ENCODE measurements at places on chromosomes 12 and 14.

DNA sequence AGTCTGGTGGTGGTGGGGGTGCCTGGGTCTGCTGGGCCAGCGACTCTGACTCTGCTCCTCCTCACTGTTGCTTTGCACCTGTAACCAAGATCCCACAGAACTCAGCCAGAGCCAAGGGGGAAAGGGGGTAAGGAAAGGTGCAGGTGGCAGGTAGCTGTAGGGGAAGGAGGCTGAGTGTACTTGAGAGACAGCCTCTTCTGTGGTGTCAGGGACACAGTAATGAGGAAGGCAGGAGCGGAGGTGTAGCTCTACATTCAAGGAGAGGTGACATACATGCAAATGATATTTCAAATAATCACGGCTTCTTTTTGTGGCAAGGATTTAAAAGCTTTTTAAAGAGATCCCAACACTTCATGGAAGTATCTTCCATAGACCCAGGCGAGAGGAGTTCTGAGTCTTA, 23.4 kb downstream of the TESPA1 start:
- H3K27me3 ChIP-seq, result no peaks in the 10 kb centered on the region
- no peak overlapping the region for H3K4me3 ChIP-seq
- H3K27ac ChIP-seq, result no peak overlapping the region
- H3K36me3 ChIP-seq, result no peaks in the 10 kb centered on the region
- H3K4me1 ChIP-seq, result no peaks in the 10 kb centered on the region

DNA sequence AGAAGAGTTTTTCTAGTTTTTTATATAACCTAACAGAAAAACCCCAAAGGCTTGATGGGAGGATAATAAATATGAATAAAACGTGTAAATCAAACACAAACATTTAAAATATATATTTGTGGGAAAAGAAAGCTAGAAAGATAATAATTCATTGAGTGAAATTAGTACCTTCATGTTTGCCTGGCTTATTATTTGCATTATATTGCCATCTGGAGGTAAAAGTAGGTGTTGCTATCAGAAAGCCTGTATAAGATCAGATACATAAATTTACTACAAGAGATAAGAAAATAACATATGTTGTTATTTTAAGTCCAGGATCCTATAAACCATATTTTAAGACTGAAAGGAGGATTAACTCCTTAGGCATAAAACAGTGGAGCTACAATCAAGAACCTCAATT, 77.7 kb downstream of the NTS start:
- DNase-seq, result no peak
- no peaks in the 10 kb centered on the region for H3K27me3 ChIP-seq
- H3K4me1 ChIP-seq, result no peaks in the 10 kb centered on the region
- H3K27ac ChIP-seq, result no peak overlapping the region
- no peaks in the 10 kb centered on the region for H3K36me3 ChIP-seq
- no peak overlapping the region for H3K4me3 ChIP-seq

GRCh38 chr14:78448164-78449094, 278.3 kb downstream of the NRXN3 start:
- H3K4me3 ChIP-seq, result no peak overlapping the region
- peak; percentile 69 for DNase-seq
- H3K36me3 ChIP-seq, result no peaks in the 10 kb centered on the region
- no peak overlapping the region for H3K27ac ChIP-seq

DNA sequence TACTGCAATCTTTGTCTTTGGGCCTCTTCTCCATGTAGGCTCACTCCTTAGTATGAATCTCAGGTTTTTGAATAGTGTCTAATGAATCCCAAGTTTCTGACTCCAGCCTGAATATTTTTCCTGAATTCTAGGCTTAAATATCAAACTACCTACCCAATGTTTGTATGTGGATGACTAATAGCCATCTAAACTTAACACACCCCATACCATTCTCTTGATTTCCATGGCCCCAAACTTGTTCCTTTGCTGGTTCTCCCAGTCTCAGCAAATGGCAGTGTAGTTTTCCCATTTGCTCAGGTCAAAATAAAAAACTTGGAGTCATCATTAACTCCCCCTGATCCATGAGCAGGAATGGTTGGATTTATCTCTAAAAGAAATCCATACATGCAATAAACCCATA, 18.8 kb upstream of the SDR39U1 start:
- H3K27ac ChIP-seq, result no peak overlapping the region
- no peaks in the 10 kb centered on the region for H3K36me3 ChIP-seq
- H3K4me1 ChIP-seq, result no peaks in the 10 kb centered on the region

DNA sequence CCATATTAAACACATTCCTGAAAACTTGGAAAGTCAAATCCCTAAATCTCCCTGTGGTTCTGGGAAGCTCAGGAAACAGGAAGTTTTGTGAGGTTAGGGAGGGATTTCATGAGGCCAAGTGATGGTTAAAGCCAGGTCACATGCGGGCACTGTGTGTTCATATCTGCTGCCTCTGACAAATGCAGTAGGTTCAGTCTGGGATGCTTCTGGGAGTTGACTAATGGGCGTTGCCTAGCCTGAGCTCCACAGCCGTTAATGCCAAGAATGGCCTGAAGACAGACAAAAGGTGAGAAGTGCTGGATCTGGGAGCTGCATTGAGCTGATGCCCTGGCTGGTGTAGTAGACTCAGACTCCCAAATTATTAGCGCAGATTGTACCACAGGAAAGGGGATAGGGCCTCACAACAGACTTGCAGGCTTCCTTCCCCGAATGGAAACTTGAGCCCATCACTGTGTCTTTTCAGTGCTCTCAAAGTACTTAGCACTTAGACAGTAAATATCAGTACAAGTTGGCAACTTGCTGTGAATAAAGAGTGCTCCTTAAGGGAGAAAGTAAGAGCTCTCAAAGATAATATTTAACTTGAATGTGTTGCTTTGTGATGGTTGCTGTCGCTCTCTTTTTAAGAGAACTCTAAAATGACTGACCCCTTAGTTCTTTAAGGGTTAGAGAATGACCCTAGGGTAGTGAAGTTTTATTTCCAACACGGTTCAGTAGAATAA, 17.3 kb downstream of the GSG1 start:
- 0 out of 3 replicates have a peak, but pooled peaks cover 2% of the 10 kb centered on the region for H3K27me3 ChIP-seq
- no peaks in the 10 kb centered on the region for H3K4me1 ChIP-seq
- DNase-seq, result no peak
- no peak overlapping the region for H3K4me3 ChIP-seq
- no peak overlapping the region for H3K27ac ChIP-seq

- no peak overlapping the region for H3K4me3 ChIP-seq
- no peak for DNase-seq
- H3K4me1 ChIP-seq, result no peaks in the 10 kb centered on the region
- no peaks in the 10 kb centered on the region for H3K27me3 ChIP-seq
- no peak overlapping the region for H3K27ac ChIP-seq
- H3K36me3 ChIP-seq, result no peaks in the 10 kb centered on the region
These were observed 62.8 kb downstream of the ANO4 start for GRCh38 chr12:100857418-100857817.

- no peak overlapping the region for H3K27ac ChIP-seq
- no peak for DNase-seq
- H3K4me3 ChIP-seq, result no peak overlapping the region
- H3K4me1 ChIP-seq, result no peaks in the 10 kb centered on the region
- H3K27me3 ChIP-seq, result no peaks in the 10 kb centered on the region
- H3K36me3 ChIP-seq, result 0 out of 3 replicates have a peak, but pooled peaks cover 4% of the 10 kb centered on the region
These were observed 38.1 kb upstream of the TRAF3 start for GRCh38 chr14:102739190-102739469.

GRCh38 chr14:105499256-105500035, 8.4 kb downstream of the TEDC1 start:
- no peaks in the 10 kb centered on the region for H3K27me3 ChIP-seq
- H3K4me1 ChIP-seq, result no peaks in the 10 kb centered on the region
- H3K27ac ChIP-seq, result no peak overlapping the region
- H3K4me3 ChIP-seq, result no peak overlapping the region

DNA sequence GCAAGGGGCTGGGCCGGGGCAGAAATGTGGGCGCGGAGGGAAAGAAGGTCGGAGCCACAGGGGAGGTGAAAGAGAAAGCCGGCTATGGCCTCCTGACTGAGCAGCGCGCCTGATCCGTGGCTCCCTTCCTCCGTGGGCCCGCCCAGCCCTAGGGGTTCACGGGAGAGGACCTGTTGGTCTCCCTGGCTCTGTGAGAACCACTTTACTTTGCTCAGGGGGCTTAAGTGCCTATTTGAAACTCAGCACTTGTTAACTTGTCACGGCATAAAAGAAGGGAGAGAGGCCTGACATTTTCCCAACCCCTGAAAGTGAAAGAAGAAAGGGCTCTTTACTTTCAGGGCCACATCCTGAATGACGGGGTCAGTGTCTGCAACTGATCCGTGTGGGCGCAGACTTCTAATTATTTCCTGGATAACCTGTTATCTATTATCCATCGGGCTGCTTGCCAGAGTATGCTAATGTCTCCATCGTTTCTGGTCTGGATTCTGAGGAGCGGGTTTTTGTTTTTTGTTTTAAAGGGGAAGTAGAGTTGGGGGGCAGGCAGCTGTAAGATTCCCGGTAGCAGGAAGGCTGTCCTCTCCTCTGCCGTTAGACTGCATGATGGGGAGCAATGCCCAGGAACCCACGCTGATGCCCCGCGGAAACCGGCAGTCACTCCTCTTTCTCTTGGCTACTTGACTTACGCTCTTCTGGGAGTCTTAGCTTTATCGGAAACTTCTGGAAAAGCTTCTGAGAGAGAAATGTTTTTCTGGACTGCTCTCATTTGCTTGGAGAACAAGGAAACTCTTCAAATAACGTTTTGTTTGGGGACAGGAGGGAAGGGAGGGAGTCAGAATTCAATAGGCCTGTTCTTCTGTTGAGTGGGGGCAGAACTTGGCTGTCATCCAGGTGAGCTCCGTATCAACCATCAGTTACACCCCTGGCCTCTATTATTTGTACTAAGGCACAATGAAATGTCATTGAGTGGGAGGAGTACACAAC, 127.7 kb upstream of the MAX start:
- H3K4me1 ChIP-seq, result peaks cover 4% of the 10 kb centered on the region
- no peaks in the 10 kb centered on the region for H3K27me3 ChIP-seq
- no peaks in the 10 kb centered on the region for H3K36me3 ChIP-seq
- no peak overlapping the region for H3K4me3 ChIP-seq
- H3K27ac ChIP-seq, result peak overlapping the region; percentile 67

DNA sequence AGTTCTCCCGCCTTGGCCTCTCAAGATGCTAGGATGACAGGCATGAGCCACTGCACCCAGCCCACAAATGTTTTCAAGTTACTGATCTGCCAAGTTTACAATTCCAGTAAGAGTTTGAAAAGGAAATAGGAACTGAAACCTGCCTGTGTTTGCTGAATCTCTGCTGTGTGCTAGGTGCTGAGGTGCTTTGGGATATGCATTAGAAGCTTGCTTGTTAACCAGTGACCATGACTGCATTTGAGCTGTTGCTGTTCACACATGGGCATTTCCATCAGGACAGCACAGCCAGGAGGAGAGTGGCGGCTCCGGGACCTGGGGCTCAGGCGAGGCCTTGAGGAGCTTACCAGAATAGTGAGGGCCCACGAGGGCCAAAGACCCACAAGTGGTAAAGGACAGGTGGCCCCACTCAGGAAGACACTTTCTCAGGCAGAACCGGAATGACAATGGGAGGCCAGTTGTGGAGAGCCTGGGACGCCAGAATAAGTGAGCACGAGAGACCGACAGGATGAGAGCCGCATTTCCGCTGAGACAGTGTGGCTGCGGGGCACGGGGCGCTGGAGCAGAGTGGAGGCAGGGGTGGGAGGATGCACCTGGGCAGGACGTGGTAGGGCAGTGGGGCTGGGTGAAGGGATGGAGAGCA, 54.5 kb upstream of the MMP17 start:
- no peak overlapping the region for H3K27ac ChIP-seq
- H3K27me3 ChIP-seq, result no peaks in the 10 kb centered on the region
- peaks cover 79% of the 10 kb centered on the region for H3K36me3 ChIP-seq
- no peak overlapping the region for H3K4me3 ChIP-seq
- DNase-seq, result no peak

DNA sequence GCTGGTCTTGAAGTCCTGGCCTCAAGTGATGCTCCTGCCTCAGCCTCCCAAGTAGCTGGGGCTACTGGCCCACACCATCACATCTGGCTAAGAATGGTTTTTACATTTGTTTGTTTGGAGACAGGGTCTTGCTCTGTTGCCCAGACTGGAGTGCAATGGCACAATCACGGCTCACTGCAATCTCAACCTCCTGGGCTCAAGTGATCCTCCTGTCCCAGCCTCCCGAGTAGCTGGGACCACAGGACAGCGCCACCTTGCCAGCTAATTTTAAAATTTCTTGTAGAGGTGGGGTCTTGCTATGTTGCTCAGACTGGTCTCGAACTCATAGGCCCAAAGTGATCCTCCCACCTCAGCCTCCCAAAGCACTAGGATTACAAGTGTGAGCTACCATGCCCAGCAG, 28.6 kb upstream of the TSPAN9 start:
- no peak for DNase-seq
- H3K4me1 ChIP-seq, result no peaks in the 10 kb centered on the region
- H3K36me3 ChIP-seq, result no peaks in the 10 kb centered on the region
- H3K4me3 ChIP-seq, result no peak overlapping the region
- H3K27me3 ChIP-seq, result peaks cover 2% of the 10 kb centered on the region

DNA sequence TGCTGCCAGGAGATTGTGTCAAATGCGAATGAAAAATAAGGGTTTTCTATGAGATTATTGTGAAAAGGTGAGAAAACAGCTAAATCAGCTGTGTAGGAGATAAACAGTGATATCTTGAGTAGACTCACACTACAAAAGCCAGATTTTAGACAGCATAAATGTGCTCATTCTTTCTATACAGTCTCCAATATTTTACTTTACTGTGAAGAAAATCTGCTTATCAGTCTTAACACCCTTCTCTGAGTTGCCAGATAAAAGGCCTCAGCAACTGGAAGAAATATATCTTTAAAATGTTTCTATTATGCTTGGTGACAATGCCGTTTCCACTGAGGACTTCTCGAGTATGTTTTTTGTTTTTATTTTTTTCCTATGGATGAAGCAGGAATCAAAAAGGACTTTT, 47.0 kb upstream of the PTCSC3 start:
- peaks cover 3% of the 10 kb centered on the region for H3K4me1 ChIP-seq
- H3K36me3 ChIP-seq, result no peaks in the 10 kb centered on the region

DNA sequence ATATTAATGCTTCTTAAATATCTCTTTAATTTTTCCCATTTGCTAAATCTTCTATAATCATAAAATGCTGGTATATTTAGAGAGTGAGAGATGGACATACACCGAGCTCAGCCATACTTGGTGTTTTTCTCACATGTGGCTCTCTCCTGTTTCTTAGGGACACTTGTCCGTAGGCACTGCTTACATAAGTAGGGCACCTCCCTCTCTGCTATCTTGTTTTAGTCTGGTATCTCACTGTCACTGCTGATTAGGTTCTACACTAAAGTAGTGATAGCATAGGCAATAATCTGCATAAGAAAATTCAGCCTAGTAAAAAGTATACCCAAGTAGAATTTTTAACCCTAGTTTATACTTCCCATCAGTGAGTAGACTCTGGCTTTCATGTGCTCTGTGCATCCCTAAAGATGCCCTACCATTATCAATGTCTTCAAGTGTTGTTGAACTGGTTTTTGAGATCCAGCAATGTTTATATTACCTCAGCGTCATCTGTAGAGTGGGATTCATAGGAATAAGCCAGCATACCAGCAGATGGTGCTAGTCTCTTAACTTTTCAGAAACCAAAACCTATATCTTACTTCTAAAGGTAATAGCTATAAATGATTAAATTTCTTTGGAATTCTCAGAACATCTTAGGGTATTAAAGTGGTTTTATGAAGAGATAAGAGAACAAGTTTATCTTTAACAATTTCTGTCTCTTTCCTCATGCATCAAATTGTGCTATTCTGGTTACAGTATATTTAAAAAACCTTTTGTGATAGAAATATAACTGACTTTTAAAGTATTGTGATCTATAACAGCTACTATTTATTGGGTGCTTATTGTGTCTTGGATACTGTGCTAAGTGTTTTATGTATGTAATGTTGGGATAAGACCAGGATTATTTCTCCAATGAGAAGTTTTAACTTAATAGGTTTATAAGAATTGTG, 32.9 kb downstream of the ARID2 start:
- no peak overlapping the region for H3K4me3 ChIP-seq
- no peaks in the 10 kb centered on the region for H3K27me3 ChIP-seq
- no peak overlapping the region for H3K27ac ChIP-seq
- no peaks in the 10 kb centered on the region for H3K36me3 ChIP-seq
- DNase-seq, result peak; percentile 55
- no peaks in the 10 kb centered on the region for H3K4me1 ChIP-seq
